ENCODE measurements at places on chromosomes 13 and 19.
A peak's percentile ranks its signal among the peaks of the same experiment; 100 is the strongest.

- no peak for DNase-seq
These were observed 4.2 kb downstream of the WDFY2 start for GRCh38 chr13:51588406-51588949.

DNA sequence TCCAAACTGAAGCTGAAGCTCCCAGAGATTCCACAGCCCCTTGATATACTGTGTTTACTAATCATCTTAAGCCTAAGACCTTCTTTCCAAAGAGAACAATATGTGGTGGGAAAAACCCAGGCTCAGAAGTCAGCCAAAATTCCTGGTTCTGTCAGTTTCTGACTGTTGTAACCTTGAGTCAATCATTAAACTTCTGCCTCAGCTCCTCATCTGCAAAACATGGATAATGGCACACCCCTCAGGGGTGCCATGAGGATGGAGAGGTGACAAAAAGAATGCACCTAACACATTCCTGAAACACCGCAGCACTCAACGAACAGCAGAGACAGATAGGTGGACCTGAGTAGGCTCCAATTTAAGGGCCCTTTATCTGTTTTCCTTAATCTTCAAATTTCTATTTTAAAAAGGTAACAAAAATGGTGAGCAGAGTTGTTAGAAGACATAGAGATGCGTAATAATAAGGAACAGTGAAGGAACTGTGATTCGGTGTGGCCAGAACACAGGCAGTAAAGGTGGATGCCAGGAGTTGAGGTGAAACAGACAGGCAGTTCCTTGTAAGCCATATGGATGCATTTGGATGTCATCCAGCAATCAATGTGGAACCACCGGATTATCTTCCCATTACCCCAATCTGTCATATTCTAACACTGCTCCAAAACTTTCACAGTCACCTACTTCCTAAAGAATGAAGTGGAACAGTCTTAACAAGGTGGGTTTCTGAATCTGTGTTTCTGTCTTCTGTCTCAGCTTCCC, 56.6 kb upstream of the DOCK9 start:
- DNase-seq, result no peak

- no peak for DNase-seq
These were observed 9.8 kb upstream of the ZNF544 start for GRCh38 chr19:58218899-58219298.

DNA sequence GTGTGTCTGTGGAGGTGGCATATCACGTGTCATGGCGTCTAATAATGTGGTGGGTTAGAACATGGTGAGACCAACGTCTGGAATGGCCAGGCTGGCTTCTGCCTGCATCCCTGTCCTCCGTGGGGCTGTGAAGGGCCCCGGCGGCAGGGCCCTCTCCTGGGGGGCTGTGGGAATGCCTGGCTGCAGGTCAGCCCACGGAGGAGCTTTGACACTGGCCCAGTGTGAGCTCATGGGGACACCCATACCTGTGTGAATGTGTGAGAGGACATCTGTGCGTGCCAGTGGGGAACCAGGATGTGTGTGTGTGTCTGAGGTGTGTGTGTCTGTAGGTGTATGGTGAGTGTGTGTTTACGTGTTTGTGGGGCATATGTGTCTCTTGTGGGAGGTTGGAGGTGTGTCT, 300.1 kb downstream of the TEX29 start:
- no peak for DNase-seq

GRCh38 chr19:48318286-48318987, 6.9 kb upstream of the EMP3 start:
- DNase-seq, result no peak

DNA sequence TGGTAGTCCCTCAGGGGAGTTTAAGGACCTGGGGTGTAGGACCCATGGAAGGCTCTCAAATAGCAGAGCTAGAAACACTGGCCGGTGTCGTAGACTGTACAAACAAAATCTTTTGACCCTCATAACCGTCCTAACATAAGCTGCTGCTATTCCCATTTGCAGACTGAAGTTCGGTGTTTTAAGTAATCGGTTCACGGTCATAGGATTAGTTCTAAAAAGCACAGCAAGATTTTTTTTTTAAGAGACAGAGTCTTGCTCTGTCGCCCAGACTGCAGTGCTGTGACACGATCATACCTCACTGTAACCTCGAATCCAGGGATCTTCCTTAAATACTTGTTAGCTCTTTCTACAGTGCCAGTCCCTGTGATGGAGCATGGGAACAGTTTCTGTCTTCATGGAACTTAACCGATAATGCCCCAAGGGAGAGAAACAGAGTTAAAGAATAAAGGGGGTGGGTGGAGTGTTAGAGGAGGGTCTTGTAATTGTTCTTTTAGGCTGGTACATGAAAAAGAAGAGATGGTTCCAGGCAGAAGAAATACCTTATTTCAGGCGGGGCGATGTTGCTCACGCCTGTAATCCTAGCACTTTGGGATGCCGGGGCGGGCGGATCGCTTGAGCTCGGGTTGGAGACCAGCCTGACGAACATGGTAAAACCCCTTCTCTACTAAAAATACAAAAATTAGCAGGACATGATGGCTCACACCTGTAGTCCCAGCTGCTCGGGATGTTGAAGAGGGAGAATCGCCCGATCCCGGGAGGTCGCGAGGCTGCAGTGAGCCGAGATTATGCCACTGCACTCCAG, 475 bp upstream of the ZC3H4 start:
- DNase-seq, result no peak

GRCh38 chr19:34712395-34713261, 21.4 kb upstream of the ZNF181 start:
- peak; percentile 28 for DNase-seq

GRCh38 chr13:112446867-112447266, 70.7 kb downstream of the SPACA7 start:
- no peak for DNase-seq

GRCh38 chr13:30119476-30119875, 187.9 kb downstream of the KATNAL1 start:
- DNase-seq, result no peak

- DNase-seq, result no peak
These were observed 9.0 kb upstream of the CEBPA start for GRCh38 chr19:33311326-33311682.

- no peak for DNase-seq
These were observed 20.1 kb downstream of the PABPC3 start for GRCh38 chr13:25116044-25116443.

DNA sequence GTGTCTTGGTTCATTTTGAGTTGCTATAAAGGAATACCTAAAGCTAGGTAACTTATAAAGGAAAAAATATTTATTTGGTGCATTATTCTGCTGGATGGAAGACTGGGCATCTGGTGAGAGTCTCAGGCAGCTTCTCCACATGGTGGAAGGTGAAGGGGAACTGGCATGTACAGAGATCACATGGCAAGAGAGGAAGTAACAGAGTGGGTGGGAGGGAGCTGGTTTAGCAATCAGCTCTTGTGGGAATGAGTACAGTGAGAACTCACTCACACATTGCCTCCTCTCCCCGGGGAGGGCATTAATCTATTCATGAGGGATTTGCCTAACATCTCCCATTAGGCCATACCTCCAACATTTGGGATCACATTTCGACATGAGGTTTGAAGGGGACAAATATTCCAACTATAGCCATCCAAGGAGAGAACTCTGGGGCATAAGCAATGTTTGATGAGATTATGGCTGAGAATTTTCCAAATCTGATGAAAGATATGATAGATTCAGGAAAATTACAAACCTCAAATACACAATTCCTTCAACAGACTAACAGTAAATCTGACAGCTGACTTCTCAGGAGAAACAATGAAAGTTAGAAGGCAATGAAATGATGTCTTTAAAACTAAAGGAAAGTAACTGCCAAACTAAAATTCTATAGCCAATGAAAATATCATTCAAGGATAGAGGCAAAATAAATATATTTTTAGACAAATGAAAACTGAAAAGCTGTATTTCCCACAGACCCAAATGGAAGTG, 52.5 kb downstream of the MTUS2 start:
- DNase-seq, result no peak

DNA sequence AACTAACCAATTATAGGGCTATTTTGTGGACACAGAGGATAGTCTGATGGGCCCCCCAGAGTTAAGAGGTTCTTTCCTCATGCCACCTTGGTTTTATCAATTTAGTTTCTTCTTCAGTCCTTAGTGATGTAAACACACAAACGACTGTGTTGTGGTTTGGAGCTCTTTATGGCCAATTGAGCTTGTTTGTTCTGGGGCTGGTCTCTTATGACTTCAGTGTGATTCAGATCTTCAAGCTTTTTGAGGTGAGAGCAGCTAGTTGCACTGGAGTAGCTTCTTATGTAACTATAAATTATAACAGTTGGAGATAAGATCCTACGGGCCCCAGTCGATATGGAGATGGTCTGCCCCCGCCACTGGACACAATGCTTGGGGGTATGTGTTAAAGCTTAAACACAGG, 22.0 kb upstream of the GJB6 start:
- DNase-seq, result no peak

- DNase-seq, result no peak
These were observed 342.3 kb downstream of the GPC5 start for GRCh38 chr13:91740756-91741155.

GRCh38 chr13:81379183-81379582, 1038.3 kb upstream of the SPRY2 start:
- DNase-seq, result no peak

- DNase-seq, result no peak
These were observed 12.8 kb downstream of the LYPD3 start for GRCh38 chr19:43452582-43452981.

GRCh38 chr19:10258080-10258710, 6.2 kb downstream of the MRPL4 start:
- DNase-seq, result no peak

GRCh38 chr13:32024750-32025149, 6.8 kb upstream of the FRY start:
- DNase-seq, result no peak

DNA sequence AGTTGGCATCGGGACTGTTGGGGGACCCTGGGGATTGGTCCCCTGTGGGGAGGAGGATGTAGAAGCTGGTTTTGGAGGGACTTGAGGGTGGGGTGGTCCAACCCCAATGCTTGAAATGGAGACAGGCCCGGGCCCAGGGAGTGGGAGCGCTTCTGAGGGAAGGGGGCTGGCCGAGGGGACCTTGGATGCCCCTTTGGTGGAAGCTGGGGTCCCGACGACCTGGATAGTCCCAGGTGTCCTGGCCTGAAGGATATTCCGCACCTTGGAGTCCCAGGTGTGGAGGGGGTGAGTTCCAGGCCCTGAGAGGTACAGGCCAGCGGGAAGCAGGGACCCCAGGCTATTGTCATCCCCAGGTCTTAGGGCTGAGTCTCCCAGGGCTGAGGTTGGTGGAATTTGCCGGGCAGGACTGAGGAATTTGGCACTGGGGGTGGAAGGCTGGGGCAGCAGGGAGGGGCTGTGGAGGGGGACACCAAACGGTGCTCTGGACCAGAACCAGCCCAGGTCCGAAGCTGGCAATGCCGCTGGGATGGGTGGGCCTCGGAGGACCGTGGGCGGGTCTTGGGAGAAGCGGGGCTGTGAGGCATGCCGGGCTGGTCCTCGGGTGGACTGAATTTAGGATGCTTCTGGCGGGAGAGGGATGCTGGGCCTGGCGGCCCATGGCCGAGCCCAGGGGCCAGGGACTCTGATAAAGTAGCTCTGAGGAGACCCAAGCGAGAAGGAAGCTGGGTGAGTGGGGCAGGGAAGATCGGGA, 1.8 kb downstream of the HDGFL2 start:
- DNase-seq, result no peak

DNA sequence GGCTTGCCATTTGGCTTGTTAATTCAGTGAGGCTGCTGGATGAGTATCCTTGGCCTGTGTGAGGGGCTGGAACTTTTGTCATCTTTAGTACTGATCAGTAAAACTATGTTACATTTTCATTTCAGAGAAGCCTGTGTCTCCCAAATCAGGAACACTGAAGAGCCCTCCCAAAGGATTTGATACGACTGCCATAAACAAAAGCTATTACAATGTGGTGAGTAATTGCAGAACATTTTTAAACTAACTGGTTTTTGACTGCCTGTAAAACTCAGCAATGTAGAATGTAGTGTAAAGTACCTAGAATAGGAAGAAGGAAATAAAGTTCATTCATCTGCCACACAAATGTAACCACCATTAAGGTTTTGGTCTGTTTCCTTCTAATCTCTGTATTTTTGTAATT, 87.4 kb upstream of the TEX29 start:
- DNase-seq, result no peak

GRCh38 chr13:100657881-100658315, 16.7 kb downstream of the TMTC4 start:
- DNase-seq, result no peak

GRCh38 chr19:40932008-40932959, 50.3 kb upstream of the CYP2A7 start:
- DNase-seq, result no peak

GRCh38 chr19:35868172-35868822, at the start of gene APLP1:
Gene APLP1, plus strand, starts transcription at chr19:35868574. Its CDS starts 63 bp downstream, at chr19:35868637.
- peak; percentile 56 for DNase-seq

DNA sequence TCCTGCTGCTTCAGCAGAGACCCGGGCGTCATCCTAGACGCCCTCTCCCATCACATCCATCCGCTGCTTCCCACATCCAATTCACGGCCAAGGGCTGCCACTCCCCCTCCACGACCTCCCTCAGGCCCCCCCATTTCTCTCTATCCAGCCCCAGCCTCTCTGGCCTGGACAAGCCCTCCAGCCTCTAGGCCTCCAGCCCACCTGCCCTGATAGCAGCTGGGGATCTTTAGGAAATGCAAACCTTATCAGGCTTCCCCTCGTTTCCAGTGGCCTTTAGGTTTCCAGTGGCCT, 51.6 kb downstream of the PEPD start:
- no peak for DNase-seq

DNA sequence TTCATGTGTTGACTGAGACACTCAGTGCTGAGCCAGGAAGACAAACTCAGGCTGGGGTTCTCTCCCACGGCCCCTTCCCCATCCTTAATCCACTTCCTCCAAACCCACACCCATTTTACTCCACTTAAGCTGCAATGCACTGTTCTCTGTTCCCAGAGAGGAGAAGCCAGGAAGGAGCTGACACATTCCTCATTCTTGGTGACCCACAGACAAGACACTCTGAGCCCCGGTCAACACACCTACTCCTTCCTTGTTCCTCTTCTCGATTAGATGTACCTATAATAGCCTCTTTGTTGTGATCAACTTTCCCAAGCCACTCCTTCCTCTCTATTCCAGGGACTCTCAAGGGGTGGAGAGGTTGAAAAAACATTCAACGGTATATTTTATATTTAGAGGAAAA, 47.1 kb downstream of the INSR start:
- no peak for DNase-seq

DNA sequence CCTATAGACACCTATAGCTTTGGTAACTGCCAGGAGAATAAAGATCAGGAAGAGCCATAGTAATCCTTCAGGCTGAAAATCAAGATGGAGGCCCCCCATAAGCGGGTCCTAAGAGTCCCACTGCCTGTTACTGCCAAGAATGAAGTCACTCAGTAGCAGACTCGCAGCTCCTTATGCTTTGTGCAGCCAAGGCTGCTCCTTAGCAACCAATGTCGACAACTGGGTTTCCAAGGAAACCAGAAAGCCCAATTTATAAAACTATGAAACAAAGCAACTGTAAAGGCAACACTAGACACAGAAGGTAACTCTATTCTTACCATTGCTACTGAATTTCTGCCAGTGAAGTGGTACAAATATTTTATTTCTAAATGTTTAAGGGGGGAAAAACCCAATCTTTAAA, 56.5 kb downstream of the DCLK1 start:
- no peak for DNase-seq

- DNase-seq, result no peak
These were observed 305.1 kb downstream of the ITGBL1 start for GRCh38 chr13:101757446-101758039.
